Ascending aorta (tissue), 2 donors: ENCODE measurements at places on chromosomes 2 and 18.

- DNase-seq, result no peak
Measured at GRCh38 chr2:229566370-229566769, 148.0 kb downstream of the DNER start.

DNA sequence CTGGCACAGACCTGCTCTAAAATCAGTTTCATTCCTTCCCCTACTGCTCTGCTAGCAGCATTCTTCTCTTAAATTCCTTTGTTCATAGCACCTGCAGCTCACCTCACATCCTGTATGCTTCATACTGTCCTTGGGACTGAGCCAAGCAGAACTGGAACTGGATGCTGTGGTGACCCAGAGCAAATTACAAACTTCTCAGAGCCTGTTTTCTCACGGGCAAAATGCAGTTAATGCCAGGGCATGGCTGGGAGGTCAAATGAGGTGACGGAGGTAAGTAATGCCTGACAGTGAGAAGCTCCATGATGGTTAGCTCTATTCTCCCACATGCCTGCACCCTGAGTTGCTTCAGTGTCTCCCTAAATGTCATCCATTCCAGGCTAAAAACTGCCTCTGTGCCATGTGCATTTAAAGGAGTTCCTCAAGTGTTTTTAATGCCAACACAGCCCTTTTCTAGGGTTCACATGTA, 29.7 kb downstream of the C2orf42 start:
- DNase-seq, result no peak

- DNase-seq, result no peak
Measured at GRCh38 chr2:28986429-28986828, 5.3 kb downstream of the TOGARAM2 start.

DNA sequence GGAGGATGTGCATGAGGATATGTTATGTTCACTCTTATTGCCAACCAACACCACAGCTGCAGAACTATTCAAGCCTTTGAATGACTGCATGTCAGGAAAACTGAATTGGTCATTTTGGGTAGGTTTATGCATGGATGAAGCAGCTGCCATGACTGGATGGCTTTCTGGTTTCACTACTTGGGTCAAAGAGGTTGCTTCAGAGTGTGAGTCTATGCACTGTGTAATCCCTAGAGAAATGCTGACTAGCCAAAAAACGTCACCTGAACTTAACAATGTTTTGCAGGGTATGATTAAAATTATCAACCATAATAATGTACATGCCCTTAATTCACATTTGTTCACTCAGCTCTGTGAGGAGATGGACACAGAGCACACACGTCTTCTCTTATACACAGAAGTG, 206.7 kb upstream of the RBBP8 start:
- no peak for DNase-seq

DNA sequence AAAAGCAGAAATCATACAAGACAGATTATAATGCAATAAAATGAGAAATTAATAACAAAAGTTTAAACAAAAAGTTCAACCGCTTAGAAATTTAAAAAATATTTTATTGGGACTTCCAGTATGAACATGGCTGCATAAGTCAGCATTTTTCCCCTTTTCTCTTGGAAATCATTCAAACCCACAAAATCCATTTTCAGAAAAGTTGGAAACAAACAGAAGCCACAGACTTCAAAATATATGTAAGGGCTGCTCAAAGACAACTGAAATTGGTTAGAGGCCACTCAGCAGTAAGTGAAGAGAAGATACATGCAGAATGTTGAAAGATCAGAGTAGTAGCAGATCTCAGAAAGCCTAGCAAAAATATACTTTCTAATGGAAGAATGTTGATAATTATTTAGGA, 194.0 kb downstream of the DYSF start:
- DNase-seq, result no peak

- DNase-seq, result no peak
Measured at GRCh38 chr2:211823886-211824479, 714.6 kb downstream of the ERBB4 start.

DNA sequence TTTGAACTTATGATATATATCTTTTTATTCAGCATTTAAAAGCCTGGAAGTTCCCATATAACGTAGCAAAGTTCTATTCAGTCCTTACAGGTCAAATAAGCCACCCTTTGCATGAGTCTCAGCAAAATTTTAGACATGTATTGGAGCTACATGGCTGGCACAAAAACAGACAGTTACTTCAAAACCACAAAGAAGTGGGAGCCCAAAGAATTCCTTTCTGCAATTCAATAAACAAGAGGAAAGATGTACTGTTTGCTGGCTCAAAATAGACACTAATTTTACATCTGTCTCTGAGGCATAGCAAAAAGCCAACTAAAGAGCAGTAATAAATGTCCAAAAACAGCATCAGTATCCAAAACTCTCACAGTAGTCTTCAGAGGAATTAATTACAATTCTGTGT, 87.0 kb downstream of the ZEB2 start:
- no peak for DNase-seq
